ENCODE measurements at places on chromosomes 5 and 9. TPM values are rescaled to one million over a fixed set of nuclear protein-coding genes. Genes with fewer than 3 reads are reported as not detected.

DAB2 gene
- 161 TPM for total RNA-seq

- H3K27me3 ChIP-seq, result no peaks in the 10 kb centered on the region
- H3K36me3 ChIP-seq, result no peaks in the 10 kb centered on the region
- H3K4me1 ChIP-seq, result no peaks in the 10 kb centered on the region
- no peak overlapping the region for H3K4me3 ChIP-seq
- H3K27ac ChIP-seq, result no peak overlapping the region
These were observed 299.4 kb downstream of the COX7C start for GRCh38 chr5:86917117-86917579.

- no peaks in the 10 kb centered on the region for H3K36me3 ChIP-seq
- no peaks in the 10 kb centered on the region for H3K4me1 ChIP-seq
- no peak for DNase-seq
These were observed 70.5 kb upstream of the BOD1 start for GRCh38 chr5:173686950-173687349.

GRCh38 chr5:124402144-124402581, 344.3 kb downstream of the ZNF608 start:
- H3K4me3 ChIP-seq, result no peak overlapping the region
- no peaks in the 10 kb centered on the region for H3K36me3 ChIP-seq
- peak; percentile 84 for DNase-seq
- no peaks in the 10 kb centered on the region for H3K27me3 ChIP-seq
- no peak overlapping the region for H3K27ac ChIP-seq

SH3GL2 gene
- total RNA-seq, result under 0.01 TPM

GRCh38 chr9:137097761-137098462, 11.1 kb downstream of the MAN1B1 start:
- no peaks in the 10 kb centered on the region for H3K27me3 ChIP-seq
- H3K4me3 ChIP-seq, result no peak overlapping the region
- DNase-seq, result no peak
- H3K27ac ChIP-seq, result no peak overlapping the region

DNAJB5 gene
- 7.4 TPM for total RNA-seq

- no peak overlapping the region for H3K27ac ChIP-seq
- no peaks in the 10 kb centered on the region for H3K4me1 ChIP-seq
- no peak for DNase-seq
- H3K27me3 ChIP-seq, result no peaks in the 10 kb centered on the region
These were observed 79.6 kb downstream of the WNK2 start for GRCh38 chr9:93263334-93264229.

DNA sequence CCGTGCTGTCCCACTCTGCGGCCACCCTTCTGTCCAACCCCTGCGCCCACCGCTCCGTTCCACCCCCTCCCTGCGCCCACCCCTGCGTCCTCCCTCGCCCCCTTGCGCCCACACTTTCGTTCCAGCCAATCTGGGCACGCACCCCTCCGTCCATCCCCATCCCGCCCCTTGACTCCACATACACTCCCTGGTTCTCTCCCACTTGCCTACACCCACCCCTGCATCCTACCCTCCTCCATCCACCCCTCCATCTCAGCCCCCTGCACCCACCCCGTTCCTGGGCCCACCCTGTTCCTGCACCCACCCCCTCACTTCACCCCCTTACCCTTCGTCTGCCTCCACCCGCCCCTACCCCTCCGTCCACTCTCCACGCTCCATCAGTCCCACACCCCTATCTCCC, 7.0 kb downstream of the ADAMTS13 start:
- no peaks in the 10 kb centered on the region for H3K36me3 ChIP-seq
- no peak overlapping the region for H3K27ac ChIP-seq
- H3K4me1 ChIP-seq, result no peaks in the 10 kb centered on the region
- DNase-seq, result no peak
- H3K27me3 ChIP-seq, result peaks cover 5% of the 10 kb centered on the region

DNA sequence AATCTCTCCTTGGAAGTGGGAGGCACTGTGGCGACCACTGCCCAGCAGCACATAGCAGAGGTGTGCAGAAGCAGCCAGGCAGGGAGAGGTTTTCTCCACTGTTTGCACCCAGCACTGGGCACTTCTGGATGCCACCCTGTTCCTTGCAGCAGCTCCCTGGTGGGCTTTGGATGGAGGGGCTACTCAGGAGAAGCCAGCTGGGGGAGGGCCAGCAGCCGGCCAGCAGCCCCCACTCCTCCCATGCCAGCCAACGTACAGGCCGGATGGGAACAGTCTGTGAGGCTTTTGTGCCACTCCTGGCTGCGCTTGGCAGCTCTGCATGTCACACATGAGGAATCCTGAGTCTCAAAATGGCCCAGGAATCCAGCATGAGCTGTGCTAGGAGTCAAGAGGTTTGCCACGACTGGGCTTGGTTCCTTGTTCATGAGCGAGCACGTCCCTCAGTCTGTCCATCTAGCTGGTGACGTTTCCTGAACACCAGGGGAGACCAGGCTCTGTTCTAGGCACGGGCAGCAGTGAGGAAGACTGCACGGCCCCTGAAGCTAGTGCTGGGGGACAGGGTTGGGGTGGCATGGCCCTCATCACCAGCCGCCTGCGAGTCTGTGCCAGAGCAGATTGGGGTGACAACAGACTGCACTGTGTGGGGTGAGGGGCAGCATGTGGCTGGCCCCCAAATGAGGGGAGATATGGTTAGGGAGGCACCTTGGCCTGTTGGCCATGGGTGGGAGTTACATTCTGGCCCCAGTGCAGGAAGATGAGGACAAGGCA, 10.1 kb downstream of the PHF2 start:
- peaks cover 9% of the 10 kb centered on the region for H3K4me1 ChIP-seq
- DNase-seq, result no peak
- no peaks in the 10 kb centered on the region for H3K27me3 ChIP-seq
- no peaks in the 10 kb centered on the region for H3K36me3 ChIP-seq

- H3K4me3 ChIP-seq, result no peak overlapping the region
- no peaks in the 10 kb centered on the region for H3K4me1 ChIP-seq
- H3K27me3 ChIP-seq, result no peaks in the 10 kb centered on the region
- no peak for DNase-seq
- no peak overlapping the region for H3K27ac ChIP-seq
- H3K36me3 ChIP-seq, result no peaks in the 10 kb centered on the region
These were observed 269.2 kb downstream of the TMEM38B start for GRCh38 chr9:105963343-105964099.

- H3K27me3 ChIP-seq, result no peaks in the 10 kb centered on the region
- H3K4me3 ChIP-seq, result no peak overlapping the region
- H3K4me1 ChIP-seq, result no peaks in the 10 kb centered on the region
- H3K27ac ChIP-seq, result no peak overlapping the region
- DNase-seq, result no peak
These were observed 81.4 kb downstream of the CD180 start for GRCh38 chr5:67115246-67115645.

FYB1 gene
- under 0.01 TPM for total RNA-seq

GRCh38 chr5:58498340-58498942, 7.2 kb downstream of the GAPT start:
- H3K27ac ChIP-seq, result no peak overlapping the region
- no peaks in the 10 kb centered on the region for H3K4me1 ChIP-seq
- peak; percentile 27 for DNase-seq
- no peaks in the 10 kb centered on the region for H3K36me3 ChIP-seq

DNA sequence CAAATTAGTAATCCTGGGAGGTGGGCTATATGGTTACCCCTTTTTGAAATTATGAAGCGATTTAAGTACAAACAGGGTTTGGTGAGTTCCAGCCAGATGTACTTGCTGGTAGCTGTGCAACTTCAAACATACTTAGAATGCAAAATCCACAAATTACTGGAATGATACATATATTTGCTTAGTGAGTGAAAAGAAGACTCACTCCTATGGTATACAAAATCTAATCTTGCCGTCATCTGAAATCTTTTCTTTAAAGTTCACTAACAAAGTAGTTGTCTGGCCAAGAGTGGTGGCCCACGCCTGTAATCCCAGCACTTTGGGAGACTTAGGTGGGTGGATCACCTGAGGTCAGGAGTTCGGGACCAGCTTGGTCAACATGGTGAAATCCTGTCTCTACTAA, 64.9 kb upstream of the TJP2 start:
- H3K4me1 ChIP-seq, result no peaks in the 10 kb centered on the region
- no peak overlapping the region for H3K4me3 ChIP-seq
- H3K36me3 ChIP-seq, result no peaks in the 10 kb centered on the region
- H3K27me3 ChIP-seq, result no peaks in the 10 kb centered on the region
- no peak overlapping the region for H3K27ac ChIP-seq
- DNase-seq, result no peak

DNA sequence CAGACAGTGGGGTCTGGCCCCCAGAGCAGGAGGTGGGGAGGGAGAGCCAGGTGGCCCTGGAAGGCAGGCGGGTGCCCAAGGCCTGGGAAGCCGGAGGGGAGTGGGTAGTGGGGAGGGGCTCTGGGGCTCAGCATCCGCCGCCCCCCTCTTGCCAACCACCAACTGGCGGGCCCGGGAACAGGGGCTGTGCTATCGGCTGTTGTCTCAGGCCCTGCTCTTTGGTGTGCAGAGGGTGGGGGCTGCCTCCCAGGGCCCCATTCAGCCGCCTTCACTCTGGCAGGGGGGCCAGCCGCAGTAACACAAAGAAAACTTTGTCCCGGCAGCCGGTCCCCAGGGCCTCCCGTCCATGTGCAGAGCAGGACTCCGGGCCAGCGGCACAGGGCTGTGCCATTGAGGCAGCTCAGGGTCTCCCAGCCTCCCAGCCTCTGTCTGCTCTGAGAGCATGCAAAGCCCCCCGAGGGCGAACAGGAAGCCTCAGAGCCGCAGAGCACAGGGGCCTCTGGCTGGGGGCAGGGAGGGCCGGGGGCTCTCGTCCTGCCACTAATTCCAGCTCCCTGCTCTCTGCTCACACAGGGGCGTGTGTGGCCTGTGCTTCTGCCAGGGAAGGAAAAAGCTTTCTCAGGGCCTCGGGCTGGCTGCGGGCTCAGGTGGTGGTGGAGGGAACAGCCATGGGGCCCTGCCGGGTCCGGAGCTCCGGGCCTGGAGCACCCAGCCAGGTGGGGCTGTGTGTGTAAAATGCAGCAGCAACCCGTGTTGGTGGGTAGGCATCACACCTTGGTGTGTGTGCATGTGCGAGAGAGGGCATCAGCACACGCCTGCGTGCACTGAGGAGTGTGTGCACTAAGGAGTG, 54.2 kb upstream of the NOTCH1 start:
- H3K4me3 ChIP-seq, result no peak overlapping the region
- no peaks in the 10 kb centered on the region for H3K4me1 ChIP-seq
- no peaks in the 10 kb centered on the region for H3K27me3 ChIP-seq
- no peak for DNase-seq

DNA sequence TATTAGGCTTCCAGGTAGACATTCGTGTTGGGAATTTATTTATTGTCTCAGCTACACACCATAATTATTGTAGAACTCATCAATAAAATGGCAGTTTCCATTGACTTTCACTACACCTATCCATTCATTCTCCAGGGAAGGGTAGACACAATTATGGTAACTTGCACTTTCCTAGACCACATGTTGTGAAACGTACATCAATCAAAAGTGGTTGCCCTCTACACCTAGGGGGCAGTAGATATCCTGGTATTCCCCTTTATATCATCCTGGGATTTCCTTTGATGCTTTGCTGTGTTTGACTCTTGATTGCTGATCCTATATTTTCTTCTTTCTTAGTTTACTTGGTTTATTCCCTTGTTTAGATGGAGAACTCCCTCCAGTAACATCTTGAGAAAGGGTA, 47.9 kb downstream of the ADGRV1 start:
- DNase-seq, result no peak
- no peaks in the 10 kb centered on the region for H3K36me3 ChIP-seq
- no peak overlapping the region for H3K4me3 ChIP-seq
- no peaks in the 10 kb centered on the region for H3K4me1 ChIP-seq
- H3K27ac ChIP-seq, result no peak overlapping the region

GRCh38 chr9:95090023-95090791, 227.3 kb downstream of the FANCC start:
- H3K36me3 ChIP-seq, result peaks cover 27% of the 10 kb centered on the region
- peaks cover 47% of the 10 kb centered on the region for H3K4me1 ChIP-seq
- no peak overlapping the region for H3K4me3 ChIP-seq
- peak overlapping the region; percentile 36 for H3K27ac ChIP-seq
- DNase-seq, result no peak
- H3K27me3 ChIP-seq, result no peaks in the 10 kb centered on the region

GRCh38 chr5:60026161-60026560, 132.6 kb upstream of the PDE4D start:
- H3K4me1 ChIP-seq, result no peaks in the 10 kb centered on the region
- H3K4me3 ChIP-seq, result no peak overlapping the region
- DNase-seq, result peak; percentile 80
- no peak overlapping the region for H3K27ac ChIP-seq
- H3K36me3 ChIP-seq, result no peaks in the 10 kb centered on the region
- H3K27me3 ChIP-seq, result no peaks in the 10 kb centered on the region

LNPEP gene
- 26.2 TPM for total RNA-seq

DNA sequence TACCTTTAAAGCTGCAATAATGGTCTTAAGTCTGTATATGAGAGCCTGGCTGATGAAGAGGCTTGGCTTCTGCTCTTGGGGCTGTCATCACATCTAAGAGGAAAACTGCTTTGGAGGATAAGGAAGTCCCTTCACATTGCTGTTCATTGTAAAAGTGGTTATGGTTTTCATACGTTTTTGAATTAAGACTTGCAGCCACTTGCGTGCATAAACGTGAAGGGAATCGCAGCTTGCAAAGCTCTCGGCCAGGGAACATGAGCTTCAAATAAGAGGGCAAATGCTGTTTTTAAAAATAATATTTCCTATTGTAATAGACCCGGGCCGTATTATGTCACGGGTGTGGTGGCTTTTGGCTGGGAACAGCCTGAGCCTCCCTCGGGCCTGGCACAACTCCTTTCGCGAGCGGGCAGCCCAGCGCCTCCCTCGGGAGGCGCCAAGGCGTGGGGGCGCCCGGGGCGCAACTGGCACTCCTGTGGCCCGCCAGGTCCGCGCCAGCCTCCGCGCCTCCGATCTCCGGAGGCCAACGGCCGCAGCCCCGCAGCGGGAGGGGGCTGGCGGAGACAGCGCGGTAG, 538 bp upstream of the ARHGEF28 start:
- peak overlapping the region; percentile 46 for H3K27ac ChIP-seq
- H3K36me3 ChIP-seq, result no peaks in the 10 kb centered on the region
- no peaks in the 10 kb centered on the region for H3K27me3 ChIP-seq
- peak overlapping the region; percentile 51 for H3K4me3 ChIP-seq
- H3K4me1 ChIP-seq, result no peaks in the 10 kb centered on the region

DNA sequence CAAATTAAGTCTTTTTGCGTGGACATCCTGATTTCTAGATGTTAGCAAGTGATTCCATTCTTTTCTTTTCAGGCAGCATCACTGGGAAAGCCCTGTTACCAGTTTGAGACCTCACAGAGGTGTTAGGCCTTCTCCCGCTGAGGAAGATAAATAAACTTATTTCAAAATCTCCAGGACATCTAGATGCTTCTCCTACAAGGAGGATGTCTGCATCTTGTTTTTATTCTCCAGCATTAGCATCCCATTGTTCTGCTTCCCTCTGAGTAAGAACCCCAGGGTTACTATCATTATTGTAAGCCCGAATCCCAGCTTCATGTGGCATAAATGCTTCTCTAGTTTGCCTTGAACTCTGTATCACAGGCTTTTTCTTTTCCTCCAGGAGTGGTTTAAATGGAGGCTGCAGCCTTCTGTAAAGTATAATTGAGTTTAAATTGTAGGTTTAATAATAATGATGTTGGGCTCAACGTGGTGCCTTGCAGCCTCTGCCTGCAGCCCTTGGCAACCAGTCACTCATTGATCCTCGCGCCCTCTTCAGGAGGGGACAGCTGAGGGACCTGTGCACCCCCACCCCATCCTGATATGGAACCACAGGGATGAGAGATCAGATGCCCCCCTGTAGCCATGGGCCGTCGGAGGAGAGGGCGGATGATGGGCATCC, 114.9 kb downstream of the PDZD2 start:
- DNase-seq, result no peak
- H3K27ac ChIP-seq, result no peak overlapping the region
- no peaks in the 10 kb centered on the region for H3K36me3 ChIP-seq
- H3K4me1 ChIP-seq, result no peaks in the 10 kb centered on the region
- H3K27me3 ChIP-seq, result no peaks in the 10 kb centered on the region
- no peak overlapping the region for H3K4me3 ChIP-seq

GRCh38 chr5:56530626-56531138, 284.7 kb upstream of the MAP3K1 start:
- no peaks in the 10 kb centered on the region for H3K4me1 ChIP-seq
- no peak overlapping the region for H3K27ac ChIP-seq
- H3K4me3 ChIP-seq, result no peak overlapping the region
- H3K27me3 ChIP-seq, result peaks cover 4% of the 10 kb centered on the region
- no peaks in the 10 kb centered on the region for H3K36me3 ChIP-seq
- no peak for DNase-seq

Measured in fibroblast of lung (primary cell).